Ureter (tissue), 1 donor: ENCODE measurements at places on chromosomes 1 and 21. TPM values are rescaled to one million over a fixed set of nuclear protein-coding genes. Genes with fewer than 3 reads are reported as not detected.

DNA sequence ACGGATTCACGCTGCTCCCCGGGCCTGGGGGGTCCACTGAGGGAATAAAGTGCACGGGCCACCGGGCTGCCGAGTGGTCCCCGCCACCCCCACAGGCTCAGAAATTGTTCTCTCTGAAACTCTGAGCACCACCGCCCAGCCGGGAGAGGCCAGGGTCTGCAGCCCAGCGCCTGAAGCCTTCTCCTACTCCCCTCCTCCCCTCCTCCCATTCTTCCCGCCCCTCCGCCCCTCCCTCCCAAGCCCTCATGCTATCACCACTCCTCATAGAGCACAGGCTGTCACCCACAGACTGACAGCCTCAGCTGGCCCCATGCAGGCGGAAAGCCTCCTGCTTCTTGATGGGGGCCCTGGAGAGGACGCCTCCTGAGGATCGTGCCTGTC, 707 bp upstream of the GPR153 start:
- no peak for DNase-seq

- no peak for DNase-seq
Measured at GRCh38 chr1:218079347-218079746, 205.7 kb upstream of the RRP15 start.

GRCh38 chr1:24763671-24764070, 18.4 kb downstream of the CLIC4 start:
- no peak for DNase-seq

GRCh38 chr1:168180148-168180524, 1.4 kb downstream of the TIPRL start:
- no peak for DNase-seq

DNA sequence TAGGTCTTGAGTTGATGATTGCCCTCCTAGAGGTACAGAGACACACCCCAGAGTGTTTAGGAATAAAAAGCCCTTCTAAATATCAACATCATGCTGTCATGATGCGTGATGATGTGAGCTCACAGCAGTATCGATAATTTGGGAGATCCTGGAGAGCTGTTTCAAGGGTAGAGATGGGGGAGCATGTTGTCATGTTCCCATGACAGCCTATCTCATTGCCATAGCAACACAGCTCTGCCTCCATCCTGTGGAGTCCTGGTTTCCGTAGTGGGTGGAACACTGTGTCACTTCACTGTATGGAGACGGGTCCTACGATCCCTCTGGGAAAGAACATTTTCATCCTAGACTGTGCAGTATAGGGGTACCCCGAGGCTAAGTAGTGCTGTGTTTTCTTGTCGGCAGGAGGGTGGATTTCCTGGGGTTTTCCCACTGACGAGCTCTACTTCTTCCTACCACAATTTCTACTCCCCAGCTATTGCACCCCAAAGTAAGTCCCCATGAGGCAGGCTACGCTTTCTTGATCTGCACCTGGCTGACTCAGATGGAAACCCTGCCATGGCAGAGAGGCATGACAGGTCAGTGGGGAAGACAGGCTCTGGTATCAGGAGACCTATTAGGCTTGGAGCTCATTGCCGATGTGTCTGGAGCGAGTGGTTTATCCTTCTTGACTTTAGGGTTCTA, 7.2 kb downstream of the KISS1 start:
- no peak for DNase-seq

GRCh38 chr21:42746593-42747275, 93.3 kb downstream of the PDE9A start:
- DNase-seq = no peak

DNA sequence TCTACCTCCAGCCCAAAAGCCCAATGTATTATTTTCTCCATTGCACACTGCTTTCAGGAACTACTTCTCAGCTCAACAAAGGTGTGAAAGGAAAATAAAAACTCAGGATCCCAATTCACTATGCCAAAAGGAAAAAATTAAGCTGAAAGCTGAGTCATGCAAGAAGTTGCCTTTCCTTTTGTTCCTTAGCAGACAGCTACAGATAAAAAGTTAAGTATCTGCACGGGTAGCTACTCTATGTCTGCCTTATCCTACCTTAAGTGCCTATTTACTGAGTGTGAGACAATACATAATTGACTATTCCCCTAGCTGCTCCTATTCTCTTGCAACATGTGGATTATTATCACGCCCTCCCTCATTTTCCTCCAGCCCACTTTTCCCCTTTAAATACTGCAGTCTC, 84.1 kb downstream of the ADCY10 start:
- no peak for DNase-seq

Gene TLR5
- 24.7 TPM for total RNA-seq

Gene KCNT2
- 9.5 TPM for total RNA-seq

Gene RGS13
- 0.62 TPM for total RNA-seq

Gene CASQ2
- 18.7 TPM for total RNA-seq

DNA sequence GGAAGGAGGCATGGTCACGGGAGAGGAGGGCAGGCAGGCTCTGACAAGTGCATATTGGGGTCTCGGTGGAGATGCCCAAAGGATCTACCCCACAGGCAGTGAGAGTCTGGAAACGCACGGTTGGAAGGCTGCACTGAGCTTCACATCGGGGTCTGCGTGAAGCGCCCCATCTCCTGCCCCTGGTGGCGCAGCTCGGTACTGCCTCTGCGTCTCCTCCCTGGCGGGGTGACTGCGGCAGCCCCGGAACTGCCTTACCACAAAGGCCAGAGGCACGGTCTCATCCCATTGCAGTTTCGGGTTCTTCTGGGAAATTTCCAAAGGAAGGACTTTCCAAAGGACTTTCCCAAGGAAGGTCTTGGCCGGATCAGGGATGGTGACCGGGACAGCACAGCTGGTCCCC, 69.2 kb upstream of the AJAP1 start:
- no peak for DNase-seq

Gene ANKRD65
- 40.9 TPM for total RNA-seq

GRCh38 chr1:234154320-234155251, 218.7 kb upstream of the COA6 start:
- DNase-seq = no peak

Gene CADM3
- total RNA-seq = 4.2 TPM

Gene C8B
- not detected for total RNA-seq

- no peak for DNase-seq
Measured at GRCh38 chr21:38999161-38999560, 184.1 kb downstream of the PSMG1 start.

GRCh38 chr1:53046930-53047329, 15.1 kb upstream of the PODN start:
- DNase-seq = no peak

- DNase-seq = peak; percentile 62
Measured at GRCh38 chr1:203480525-203481084, 5.0 kb downstream of the PRELP start.

DNA sequence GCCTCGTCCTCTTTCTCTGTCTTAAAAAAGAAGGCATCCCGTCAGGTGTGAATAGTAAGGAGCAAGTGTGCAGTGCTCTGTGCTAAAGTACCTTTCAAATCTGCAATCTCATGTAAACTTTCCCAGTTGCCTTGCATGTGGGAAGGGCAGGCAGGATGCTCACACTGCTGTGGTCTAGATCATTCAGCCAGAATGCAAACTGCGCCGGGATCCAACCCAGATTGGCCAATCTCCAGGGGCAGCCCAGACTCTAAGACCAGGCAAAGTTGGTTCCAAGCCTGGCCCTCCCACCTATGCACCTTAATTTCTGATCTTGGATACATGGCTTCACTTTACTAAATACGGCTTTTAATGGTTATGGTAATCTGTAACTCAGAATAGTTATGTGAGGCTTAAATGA, 3.2 kb upstream of the MAP1LC3C start:
- DNase-seq = no peak

Gene CLDN17
- not detected for total RNA-seq

- no peak for DNase-seq
Measured at GRCh38 chr1:51442198-51442597, 76.9 kb downstream of the EPS15 start.
